ENCODE measurements at places on chromosomes 11 and 22.
A peak's percentile ranks its signal among the peaks of the same experiment; 100 is the strongest.

DNA sequence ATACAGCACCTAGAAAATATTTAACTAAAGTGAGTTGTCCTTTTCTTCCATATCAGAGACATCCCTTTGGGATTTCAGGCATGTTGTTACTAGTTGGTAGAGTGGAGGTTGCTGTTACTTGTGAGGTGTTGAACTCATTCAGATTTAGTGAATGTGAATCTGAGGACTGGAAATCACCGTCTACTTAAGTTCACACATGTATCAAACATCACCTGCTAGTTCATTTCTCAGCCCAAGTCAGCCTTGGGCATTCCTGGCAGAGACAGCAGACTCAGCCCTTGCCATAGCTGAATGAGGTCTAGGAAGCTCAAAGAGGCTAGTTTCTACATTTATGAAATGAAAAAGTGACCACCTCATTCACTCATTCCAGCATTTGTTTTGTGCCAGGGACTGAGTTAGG lies 9.7 kb downstream of the KDELR3 start:
- no peak for DNase-seq

DNA sequence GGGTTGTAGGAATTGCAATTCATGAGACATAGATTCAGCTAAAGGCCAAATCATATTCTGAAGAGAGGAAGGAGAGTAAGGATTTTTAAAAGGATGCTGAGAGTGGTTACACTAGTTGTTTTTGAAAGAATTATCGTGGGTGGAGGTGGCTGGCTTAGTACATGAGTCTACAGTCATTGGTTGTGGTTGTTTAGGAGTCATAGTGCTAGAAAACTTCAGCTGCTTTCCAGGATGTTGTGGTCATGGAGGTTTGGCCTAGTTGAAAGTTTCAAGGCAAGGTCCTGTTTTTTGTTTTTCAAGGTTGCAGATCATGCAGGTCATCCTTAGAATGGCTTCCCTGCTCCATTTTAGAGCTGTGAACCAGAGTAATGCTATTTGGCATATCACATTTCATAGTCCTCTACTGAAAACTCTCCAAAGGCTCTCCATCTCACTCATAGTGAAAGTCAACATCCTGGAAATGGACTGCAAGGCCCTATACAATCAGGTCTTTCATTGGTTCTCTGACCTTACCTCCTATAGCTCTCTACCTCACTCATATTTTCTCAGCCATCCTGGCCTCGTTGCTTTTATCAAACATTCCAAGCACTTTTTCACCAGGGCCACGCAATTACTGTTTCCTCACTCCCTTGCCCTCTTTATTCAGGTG lies 26.1 kb upstream of the ZBTB44 start:
- no peak for DNase-seq

DNA sequence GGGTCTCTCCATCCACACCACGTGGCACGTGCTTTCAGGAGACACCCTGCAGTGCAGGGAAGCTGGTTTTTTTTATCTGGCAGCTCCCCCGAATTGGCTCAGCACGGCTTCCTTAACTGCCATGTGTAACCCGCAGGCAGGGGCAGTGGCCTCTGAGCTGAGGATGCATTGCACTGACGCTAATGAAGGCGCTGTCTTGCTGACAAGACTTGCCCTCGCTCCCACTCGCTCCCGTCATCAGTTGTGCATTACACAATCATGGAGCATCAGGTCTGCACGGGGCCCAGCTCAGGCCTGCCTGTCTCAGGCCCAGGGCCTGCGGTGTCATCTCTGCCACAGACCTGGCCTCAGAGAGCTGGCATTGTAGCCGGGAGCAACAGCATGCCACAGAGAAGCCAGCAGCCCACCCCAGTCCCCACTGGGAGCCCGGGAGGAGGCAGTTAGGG lies 95.9 kb downstream of the ARHGAP8 start:
- no peak for DNase-seq

- DNase-seq = no peak
Measured at GRCh38 chr22:23542933-23543332, 37.2 kb downstream of the IGLL1 start.

GRCh38 chr11:115151010-115151409 lies 353.2 kb downstream of the CADM1 start:
- no peak for DNase-seq

DNA sequence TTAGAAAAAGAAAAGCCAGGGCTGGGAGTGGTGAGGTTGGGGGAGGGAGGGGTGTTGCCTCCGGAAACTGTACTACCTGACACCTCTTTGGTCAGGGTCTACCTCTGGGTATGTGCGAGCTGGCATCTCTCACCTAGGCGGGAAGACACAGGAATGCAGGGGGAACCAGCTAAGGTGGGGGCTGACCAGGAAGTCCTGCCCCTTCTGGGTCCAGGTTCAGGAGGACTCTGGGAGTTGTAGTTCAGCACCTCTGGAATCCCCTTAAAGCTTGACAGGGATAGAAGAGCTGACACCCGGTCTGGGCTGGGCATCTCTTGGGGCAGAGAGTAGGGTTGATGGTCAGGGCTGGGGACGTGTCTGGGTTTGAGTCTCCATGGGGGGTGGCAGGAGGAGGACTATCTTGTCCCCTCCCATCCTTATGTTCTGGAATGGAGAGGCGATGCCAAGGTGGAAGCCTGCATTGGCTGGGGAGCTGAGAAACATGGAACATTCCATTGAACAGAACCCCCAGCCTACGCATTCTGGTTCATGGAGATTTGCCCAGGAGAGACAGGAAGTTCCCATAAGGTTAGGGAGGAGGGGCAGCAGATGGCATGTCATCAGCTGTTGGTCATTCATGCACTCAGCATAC lies 2.1 kb upstream of the KIAA1671 start:
- no peak for DNase-seq

DNA sequence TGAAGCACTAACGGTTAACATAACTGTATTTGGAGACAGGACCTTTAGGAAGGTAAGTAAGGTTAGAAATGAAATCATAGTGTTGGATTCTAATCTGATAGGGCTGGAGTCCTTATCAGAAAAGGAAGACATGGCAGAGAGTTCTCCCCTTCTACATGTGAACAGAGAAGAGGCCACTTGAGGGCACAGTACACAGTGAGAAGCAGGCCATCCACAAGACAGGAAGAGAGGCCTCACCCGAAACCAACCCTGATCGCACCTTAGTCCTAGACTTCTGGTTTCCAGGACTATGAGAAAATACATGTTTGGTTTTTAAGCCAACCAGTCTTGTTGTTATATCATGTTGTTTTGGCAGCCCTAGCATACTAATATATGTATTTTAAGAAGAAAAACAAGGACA lies 170.0 kb downstream of the LRRC4C start:
- no peak for DNase-seq

- peak; percentile 90 for DNase-seq
Measured at GRCh38 chr22:37244114-37244921, at the start of gene RAC2. Gene RAC2 (minus strand): TSS chr22:37244269. CDS start chr22:37244148, 121 bp downstream.

GRCh38 chr11:125561924-125562323 lies 7.4 kb upstream of the EI24 start:
- no peak for DNase-seq

- DNase-seq = no peak
Measured at GRCh38 chr11:28631148-28631547, 523.0 kb downstream of the METTL15 start.

DNA sequence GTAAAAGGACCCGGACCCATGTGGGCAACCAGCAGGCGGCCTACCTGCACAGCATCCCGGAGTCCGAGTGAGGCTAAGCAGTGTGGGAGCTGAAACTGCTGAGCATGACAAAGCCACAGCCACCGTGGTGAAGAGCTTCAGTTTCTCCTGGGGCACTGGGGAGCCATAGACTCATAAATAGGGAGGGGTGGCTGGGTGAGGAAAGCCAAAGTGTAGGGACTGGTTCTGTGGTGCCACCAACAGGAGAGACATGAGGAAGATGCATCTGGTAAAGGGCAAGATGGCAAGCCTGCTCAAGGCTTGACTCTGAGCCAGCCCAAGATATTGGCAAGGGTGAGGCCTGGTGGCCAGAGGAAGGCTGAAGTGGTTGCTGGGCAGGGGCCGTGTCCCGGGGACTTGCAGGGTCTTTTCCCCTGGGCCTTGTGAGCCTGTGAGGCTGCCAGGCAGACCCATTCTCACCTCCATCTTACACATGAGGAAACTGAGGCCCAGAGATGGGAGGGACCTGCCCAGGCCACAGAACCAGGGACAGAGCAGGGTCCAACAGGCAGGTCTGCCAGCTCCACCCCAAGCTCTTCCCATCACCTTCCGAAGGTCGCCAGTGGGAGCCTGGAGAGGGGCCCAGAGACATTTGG lies 30.4 kb downstream of the CYTH4 start:
- peak; percentile 19 for DNase-seq

DNA sequence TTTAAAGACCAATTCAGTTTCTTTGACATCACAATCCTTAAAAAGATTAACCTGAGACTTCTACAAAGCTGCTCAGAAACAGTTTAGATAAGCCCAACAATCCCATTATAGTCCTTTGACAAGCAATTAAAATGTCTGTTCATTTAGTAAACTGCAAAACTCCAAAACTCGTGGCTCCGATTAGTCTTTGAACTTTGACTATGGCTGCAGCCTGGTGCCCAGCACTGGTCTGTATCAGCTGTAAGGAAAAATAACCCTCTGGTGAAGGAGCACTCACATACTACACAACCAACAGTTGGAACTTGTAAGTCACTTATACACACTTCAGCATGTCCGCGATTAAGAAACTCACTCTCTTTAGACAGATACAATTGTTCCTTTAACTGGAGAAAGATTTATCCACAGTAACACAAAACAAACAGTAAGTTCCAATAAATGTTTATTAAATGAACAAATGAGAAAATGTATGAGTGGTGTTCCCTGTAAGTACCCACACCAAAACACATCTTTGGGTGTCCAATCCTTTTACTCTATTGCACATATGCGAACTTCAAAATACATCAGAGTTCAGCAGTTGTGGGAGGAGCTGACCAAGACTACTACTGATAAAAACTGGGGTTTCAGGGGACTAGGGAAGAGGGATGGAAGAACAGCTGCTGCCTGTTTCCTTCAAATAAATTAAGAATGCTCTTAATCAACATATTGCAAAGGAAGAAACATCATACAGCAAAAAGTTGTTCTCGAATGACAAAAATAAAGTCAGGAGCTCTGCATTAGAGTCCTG lies 36.4 kb downstream of the PITPNB start:
- no peak for DNase-seq

GRCh38 chr22:44592126-44592823 lies 94.2 kb upstream of the RTL6 start:
- DNase-seq = no peak
